Cerebellar cortex (tissue), 1 donor: ENCODE measurements at places on chromosomes 5 and 9.

- DNase-seq = no peak
Measured at GRCh38 chr5:152072091-152072490, 147.4 kb upstream of the GLRA1 start.

GRCh38 chr9:133120501-133121197 is 391 bp downstream of the RALGDS start:
- DNase-seq = no peak

GRCh38 chr5:79745255-79745654 is 55.6 kb downstream of the CMYA5 start:
- DNase-seq = no peak

GRCh38 chr5:40410231-40410861 is 269.4 kb upstream of the PTGER4 start:
- no peak for DNase-seq

DNA sequence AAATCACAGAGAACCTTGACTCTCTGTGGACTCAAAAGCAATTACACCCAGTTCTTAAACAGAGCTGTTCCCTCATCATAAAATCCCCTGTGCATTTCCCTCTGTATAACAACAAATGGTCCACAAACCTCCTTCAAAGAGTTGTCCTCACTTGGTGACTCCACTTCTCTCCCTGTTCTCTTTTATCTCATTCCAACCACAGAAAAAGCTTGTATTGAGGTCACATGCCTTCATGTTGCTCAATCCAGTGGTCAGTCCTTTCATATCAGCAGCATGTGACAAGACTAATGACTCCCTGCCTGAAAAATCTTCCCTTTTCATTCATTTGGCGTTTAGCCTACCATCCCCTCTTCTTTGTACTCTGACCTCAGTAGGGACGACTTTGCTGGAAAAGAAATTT is 158.0 kb downstream of the DEPDC1B start:
- DNase-seq = no peak

DNA sequence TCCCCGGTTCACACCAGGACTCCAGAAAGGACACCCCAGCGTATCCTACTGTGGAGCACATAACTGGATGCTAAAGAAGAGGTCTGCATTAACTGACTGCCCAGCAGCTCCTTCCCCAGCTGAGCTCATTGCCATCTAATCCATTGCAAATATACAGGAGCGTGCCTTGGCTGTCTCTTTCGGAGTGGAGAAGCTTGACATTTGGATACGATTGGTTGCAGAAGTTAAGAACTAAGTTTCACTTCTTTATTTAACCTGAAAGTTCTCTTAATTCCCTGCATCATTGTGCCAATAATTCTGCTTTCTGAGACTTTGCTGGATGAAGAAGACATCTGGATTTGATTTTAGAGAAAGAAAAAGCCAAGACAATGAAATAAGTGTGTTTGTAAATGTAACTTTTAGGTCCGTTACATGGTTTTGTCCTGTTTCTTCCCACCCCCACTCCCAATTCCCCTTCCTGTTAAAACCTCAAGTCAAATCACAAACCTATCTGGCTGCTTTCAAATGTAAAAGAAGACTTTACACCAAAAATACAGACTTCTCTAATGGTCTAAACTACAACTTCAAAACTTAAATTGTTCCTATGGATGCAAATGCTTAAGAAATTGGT is 33.9 kb downstream of the TAS2R1 start:
- DNase-seq = no peak

- no peak for DNase-seq
Measured at GRCh38 chr9:91814753-91815152, 135.3 kb downstream of the ROR2 start.

DNA sequence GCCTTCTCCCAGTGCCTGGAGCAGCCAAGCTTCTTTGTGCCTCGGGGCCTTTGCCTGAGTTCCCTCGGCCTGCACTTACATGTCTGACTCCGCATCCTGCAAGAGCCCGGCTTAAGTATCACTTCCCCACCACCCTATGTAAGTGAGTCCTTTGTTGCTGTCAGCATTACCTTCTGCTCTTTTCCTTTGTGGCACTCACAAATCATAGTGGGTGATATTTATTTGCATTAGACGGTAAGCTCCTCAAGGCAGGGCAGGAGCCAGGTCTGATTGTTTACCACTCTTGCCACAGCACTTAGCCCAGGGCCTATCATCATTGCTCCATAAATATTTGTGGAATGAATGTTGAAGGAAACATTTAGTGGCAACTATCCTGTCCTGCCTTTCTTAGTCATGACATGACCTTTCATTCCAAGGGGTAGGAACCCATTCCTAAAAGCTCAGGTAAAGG is 4.8 kb downstream of the GM2A start:
- no peak for DNase-seq

DNA sequence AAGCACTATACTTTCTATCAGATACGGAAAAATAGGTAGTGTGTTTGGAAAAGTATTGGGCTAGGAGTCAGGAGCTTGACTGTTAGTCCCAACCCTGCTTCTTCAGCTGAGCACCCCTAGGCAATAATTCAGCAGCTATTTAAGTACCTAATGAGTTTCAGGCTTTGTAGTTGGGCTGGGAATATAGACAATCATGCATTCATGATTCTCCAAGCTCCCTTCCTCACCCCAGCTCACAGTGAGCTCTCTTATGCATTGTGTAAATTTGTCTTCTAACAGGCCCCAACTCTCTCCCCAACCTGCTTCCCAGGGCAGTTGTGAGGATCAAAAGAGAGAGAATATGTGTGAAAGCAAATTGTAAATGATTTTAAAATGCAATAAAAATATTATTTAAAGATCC is 201.2 kb downstream of the MSX2 start:
- no peak for DNase-seq

DNA sequence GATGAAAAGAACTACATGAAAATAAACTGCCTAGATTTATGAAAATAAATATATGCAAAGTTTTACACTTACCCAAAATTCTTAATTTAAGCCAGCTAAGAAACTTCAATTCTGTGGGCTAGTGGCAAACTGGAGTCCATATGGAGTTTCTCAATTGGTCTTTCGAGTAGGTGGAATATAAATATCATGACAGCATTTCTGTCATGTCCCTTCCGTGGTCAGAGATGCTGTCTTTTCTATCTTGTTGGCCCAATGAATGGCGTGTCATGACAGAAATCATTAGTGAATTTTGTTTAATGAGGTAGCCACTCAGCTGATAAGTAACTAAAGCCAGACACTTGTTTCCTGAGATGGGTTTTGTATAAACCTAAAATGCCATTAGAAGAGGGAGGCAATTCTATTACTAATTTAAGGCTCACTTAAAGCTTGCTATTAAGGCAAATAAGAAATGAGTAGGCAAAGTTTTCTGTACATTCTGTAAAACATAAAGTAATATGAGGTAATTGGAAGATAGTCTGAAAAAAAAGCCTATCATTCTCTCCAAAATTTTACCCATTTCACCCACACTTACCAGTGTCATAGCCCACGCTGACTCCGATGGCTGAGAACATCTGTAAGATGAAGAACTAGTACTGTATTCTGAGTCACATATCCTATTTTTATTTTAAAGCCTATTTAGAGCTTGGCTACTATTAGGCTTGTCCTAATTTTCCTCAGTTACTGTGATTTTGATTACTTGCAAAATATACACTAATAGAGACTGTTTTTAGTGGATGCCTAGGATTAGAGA is 419.3 kb upstream of the MEF2C start:
- DNase-seq = no peak

GRCh38 chr5:21802100-21802499 is 1051.0 kb downstream of the CDH12 start:
- DNase-seq = no peak

- peak; percentile 45 for DNase-seq
Measured at GRCh38 chr5:176542596-176543427, 5.6 kb upstream of the RNF44 start.

DNA sequence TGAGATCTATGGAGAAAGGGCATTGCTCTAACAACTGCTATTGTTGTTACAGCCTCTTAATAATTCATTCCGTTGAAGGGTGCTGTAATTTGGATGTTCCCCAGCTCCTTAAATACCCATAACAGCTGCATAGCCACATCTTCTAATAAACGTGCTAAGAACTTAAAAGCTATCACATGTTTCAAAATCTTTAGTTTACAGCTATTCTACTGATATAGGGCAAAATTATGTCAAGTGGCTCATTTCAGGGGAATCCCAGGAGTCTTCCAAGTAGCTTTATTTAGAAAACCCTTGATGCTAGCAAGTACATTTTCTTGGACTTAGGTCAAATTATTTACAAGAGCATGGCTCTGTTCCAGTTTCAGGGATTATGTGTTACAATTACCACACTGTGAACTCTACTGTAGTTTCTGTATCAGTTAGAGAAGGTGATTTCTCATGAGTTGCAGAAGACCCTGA is 990.4 kb upstream of the ACO1 start:
- DNase-seq = no peak

DNA sequence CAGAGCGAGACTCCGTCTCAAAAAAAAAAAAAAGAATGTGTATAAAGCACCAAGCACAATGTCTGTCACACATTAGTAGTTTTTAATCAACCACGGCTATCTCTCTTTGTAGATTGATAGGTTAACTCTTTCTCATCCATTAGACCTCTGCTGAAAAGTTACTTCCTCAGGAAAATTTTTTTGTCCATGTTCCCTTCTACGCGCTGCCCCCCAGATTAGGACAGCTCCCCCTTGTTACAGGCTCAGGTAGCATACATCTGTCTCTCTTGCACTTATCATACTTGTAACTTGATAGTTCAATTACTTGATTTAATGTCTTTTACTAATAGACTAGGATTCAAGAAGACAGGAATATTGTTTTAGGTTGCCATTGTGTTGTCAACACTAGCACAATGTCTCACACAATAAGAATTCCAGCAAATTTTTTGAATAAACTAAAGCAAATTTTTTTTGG is 1.5 kb downstream of the SPDL1 start:
- no peak for DNase-seq

GRCh38 chr5:61575103-61575502 is 243.0 kb downstream of the ZSWIM6 start:
- no peak for DNase-seq

- peak; percentile 15 for DNase-seq
Measured at GRCh38 chr9:116476935-116477381, 210.1 kb upstream of the TRIM32 start.

DNA sequence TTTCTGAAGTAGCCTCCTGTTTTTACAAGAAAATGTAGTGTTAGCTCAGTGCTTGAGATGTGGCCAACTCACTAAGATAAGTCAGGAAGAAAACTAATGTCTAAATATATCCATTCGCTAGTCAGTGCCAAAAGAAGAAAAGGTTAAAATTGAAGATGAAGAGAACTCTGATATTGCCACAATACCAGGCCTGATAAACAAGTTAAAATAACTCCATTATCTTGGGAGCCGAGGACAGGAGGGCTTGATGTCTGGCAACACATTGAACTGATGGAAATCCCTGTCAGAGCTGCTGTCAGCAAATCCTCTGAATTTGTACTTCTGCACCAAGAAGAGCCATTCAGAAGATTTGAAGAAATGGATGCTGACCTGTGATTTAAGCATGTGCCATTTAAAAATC is 103.4 kb downstream of the LRRC70 start:
- no peak for DNase-seq

DNA sequence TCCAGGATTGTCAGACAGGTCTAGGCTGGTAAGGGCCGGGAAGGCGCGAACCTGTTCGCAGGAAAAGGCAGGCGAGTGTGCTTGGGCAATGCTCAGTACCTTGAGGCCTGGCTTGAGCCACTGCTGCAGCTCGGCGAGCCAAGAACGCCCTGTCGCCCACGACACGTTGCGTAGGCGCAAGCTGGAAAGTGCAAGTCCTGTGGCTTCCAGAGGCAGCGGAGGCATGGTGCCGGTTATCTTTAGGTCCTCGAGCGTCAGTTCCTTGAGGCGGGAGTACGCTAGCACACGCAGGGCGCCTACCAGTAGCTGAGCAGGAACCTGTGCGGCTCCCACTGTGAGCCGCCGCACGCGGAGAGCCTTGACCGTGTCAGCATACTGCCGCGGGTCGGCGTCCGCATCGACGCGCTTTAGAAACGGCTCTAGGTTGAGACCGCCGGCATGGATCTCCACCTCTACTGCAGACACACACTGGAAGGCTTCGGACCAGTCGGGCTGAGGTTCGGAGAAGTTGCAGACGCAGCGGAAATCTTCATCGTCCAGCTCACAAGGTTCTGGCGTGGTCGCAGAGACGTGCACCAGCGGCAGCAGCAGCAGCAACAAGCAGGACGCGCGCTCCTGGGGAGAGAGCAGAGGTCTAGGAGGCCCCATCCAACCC is 482 bp downstream of the CD14 start:
- peak; percentile 79 for DNase-seq

GRCh38 chr5:160262151-160263074 is 33.1 kb downstream of the FABP6 start:
- no peak for DNase-seq
